ENCODE measurements at places on chromosomes 16 and 17. TPM values are rescaled to one million over a fixed set of nuclear protein-coding genes. Genes with fewer than 3 reads are reported as not detected.
A peak's percentile ranks its signal among the peaks of the same experiment; 100 is the strongest.

- H3K27me3 ChIP-seq = peaks cover 50% of the 10 kb centered on the region
- no peak overlapping the region for H3K27ac ChIP-seq
- H3K4me3 ChIP-seq = no peak overlapping the region
- no peak for DNase-seq
- no peaks in the 10 kb centered on the region for H3K4me1 ChIP-seq
Measured at GRCh38 chr16:88789594-88789993, 4.6 kb upstream of the PIEZO1 start.

DNA sequence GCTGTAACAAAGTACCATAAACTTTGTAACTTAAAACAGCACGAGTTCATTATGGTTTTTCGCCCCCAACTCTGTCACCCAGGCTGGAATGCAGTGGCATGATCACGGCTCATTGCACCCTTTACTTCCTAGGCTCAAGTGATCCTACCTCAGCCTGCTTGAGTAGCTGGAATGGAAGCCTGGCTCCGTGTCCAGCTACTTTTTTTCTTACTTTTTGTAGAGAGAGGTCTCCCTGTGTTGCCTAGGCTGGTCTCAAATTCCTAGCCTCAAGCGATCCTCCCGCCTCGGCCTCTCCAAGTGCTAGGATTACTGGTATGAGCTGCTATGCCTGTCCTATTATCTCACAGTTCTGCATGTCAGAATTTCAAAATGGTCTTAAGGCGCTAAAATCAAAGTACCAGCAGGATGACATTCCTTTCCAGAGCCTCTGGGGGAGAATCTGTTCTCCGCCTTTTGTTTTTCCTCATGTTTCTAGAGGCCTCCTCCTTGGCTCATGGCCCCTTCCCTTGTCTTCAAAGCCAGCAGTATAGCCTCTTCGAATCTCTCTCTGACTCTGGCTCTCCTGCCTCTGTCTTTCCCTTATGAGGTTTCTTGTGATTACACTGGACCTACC, 10.1 kb upstream of the PRM1 start:
- H3K36me3 ChIP-seq = no peaks in the 10 kb centered on the region
- H3K4me1 ChIP-seq = no peaks in the 10 kb centered on the region
- H3K4me3 ChIP-seq = no peak overlapping the region
- DNase-seq = no peak
- H3K27me3 ChIP-seq = no peaks in the 10 kb centered on the region

DNA sequence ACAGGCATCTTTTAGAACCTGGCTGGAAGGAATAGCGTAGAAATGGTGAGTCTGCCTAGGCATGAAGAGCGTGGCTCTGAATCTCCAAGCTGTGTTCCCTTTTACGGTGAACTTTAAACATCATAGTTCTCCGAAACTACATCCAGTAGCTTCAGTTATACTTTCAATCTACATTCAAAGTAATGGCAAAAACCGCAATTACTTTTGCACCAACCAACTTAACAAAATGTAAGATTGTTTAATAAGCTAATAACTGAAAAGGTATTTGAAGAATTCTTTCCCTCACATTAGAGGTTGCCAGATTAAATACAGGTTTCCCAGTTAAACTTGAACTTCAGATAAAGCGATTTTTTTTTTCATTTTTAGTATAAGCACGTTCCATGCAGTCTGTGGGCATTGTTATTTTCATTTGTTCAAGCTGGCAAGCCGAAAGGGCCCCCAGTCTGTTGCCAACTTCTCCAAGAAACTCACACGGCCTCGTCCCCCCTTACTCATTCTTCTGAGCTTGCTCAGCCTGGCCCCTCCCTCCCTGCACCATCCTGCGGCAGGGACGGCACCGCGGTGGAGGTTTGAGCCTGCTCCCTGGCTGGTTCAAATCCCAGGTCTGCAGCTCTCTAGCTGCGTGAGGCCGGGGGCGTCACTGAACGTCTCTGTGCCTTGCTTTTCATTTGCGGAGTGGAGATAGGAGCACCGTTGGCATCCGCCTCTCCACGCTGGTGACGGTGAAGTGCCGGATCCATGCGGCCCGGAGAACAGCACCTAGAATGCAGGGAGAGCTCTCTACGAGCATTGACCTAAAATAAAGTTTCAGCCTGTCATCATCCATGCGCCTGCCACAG, 3.5 kb upstream of the MTHFSD start:
- H3K36me3 ChIP-seq = no peaks in the 10 kb centered on the region
- peaks cover 10% of the 10 kb centered on the region for H3K4me1 ChIP-seq
- no peak overlapping the region for H3K4me3 ChIP-seq
- no peak for DNase-seq
- H3K27me3 ChIP-seq = no peaks in the 10 kb centered on the region

GRCh38 chr16:76583466-76583865, 306.3 kb downstream of the CNTNAP4 start:
- H3K4me1 ChIP-seq = no peaks in the 10 kb centered on the region
- no peak overlapping the region for H3K27ac ChIP-seq
- no peak for DNase-seq
- H3K27me3 ChIP-seq = no peaks in the 10 kb centered on the region
- no peak overlapping the region for H3K4me3 ChIP-seq

DNA sequence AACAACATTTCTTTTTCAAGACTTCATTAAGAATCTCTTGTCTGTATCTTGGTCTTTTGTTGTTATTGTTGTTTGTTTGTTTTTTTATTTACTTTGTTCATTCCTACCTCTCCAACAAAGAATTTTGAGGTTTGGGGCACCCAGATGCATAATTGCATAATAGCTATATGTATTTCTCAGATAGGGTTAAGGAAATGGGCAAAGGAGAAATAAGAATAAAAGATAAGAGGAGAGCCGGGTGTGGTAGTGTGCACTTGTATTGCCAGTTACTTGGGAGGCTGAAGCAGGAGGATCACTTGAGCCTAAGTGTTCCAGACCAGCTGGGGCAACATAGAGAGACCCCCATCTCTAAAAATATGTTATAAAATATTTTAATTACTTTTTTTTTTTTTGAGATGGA, 30.5 kb downstream of the CDH1 start:
- no peaks in the 10 kb centered on the region for H3K27me3 ChIP-seq
- H3K36me3 ChIP-seq = no peaks in the 10 kb centered on the region
- no peak for DNase-seq
- H3K4me1 ChIP-seq = no peaks in the 10 kb centered on the region

DNA sequence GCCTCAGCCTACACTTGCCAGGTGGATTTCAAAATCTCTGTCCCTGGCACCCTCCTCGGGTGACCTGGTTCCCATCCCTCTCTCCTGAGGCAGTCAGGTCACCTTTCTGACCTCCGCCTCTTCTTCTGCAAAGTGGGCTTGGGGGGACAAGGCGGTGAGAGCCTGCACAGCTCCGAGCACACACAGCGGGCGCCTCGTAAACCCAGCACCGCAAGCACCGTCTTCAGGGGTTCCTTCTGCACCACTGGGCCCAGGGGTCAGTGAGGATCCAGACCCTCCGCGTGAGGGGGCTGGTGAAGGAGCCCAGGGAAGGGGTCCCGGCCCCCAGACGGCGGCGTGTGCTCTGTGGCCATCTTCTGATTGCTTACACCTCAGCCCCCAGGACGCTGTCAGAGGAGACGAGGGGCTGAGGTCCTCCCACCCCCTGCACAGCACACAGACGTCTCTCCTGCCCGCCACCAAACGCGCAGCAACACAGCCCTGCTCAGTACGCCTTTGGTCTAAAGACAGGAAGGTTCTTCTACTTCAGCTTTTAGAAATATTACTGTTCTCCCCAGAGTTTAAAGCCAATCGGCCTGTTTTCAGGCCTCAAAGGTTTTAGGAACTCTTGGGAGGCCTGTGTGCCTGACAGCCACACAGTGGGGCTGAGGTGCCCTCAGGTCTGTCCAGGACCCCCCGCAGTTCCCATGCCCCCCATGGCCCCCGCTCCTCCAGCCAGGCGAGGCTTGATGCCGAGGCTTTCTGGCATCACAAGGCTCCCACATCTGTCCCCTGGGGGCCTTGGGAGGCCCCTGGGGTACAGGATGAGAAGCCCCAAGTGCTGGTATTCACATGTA, 2.7 kb downstream of the CBFA2T3 start:
- no peak overlapping the region for H3K27ac ChIP-seq
- H3K36me3 ChIP-seq = no peaks in the 10 kb centered on the region
- H3K4me1 ChIP-seq = no peaks in the 10 kb centered on the region

DNA sequence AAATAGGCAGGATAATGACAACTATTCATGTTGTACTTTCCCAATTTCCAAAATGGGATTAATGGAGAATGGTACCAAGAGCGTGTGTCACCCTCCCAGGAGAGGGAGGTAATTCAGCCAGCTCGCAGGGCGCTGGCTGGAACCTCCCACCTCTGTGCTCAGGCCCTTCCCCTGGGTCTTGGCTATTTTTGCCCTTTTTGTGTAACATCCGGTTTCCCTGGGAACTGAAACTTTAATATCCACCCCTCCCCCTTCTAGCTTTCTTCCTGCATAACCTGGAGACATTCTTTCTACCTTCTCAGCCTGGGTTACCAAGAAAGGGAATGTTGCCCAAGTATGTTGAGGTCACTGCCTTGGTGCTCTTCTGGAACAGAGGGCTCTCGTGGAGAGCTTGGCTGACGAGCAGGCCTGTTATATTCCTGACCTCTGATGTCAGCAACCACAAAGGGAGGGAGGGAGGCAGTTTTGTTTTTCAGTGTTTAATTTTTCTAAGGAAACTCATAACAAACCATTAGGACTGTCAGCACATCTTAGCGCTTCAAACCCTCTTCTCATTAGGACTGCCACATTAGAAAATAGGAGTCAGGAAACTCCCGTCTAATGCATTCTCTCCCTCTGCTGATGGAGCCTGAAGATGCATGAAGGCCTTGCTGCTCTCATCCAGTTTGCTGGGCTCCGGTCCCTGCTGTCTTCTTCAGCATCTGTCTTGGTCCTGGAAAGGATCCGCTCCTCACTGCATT, 25.6 kb downstream of the ITGB3 start:
- H3K36me3 ChIP-seq = no peaks in the 10 kb centered on the region
- no peak for DNase-seq
- H3K4me3 ChIP-seq = peak overlapping the region; percentile 5
- peak overlapping the region; percentile 83 for H3K27ac ChIP-seq
- no peaks in the 10 kb centered on the region for H3K27me3 ChIP-seq

- no peaks in the 10 kb centered on the region for H3K27me3 ChIP-seq
- peaks cover 81% of the 10 kb centered on the region for H3K36me3 ChIP-seq
- no peak overlapping the region for H3K27ac ChIP-seq
Measured at GRCh38 chr17:80374039-80374731, 40.8 kb upstream of the ENDOV start.

- no peak overlapping the region for H3K4me3 ChIP-seq
- H3K4me1 ChIP-seq = peaks cover 9% of the 10 kb centered on the region
- DNase-seq = no peak
- H3K36me3 ChIP-seq = no peaks in the 10 kb centered on the region
- no peaks in the 10 kb centered on the region for H3K27me3 ChIP-seq
Measured at GRCh38 chr16:50400312-50400966, 31.7 kb upstream of the BRD7 start.

GRCh38 chr17:21194226-21194625, 19.7 kb downstream of the TMEM11 start:
- peak overlapping the region; percentile 11 for H3K27ac ChIP-seq
- H3K27me3 ChIP-seq = no peaks in the 10 kb centered on the region
- DNase-seq = no peak
- no peak overlapping the region for H3K4me3 ChIP-seq
- peaks cover 32% of the 10 kb centered on the region for H3K4me1 ChIP-seq
- H3K36me3 ChIP-seq = peaks cover 7% of the 10 kb centered on the region

- no peak overlapping the region for H3K27ac ChIP-seq
- H3K4me1 ChIP-seq = no peaks in the 10 kb centered on the region
- no peaks in the 10 kb centered on the region for H3K27me3 ChIP-seq
- no peak for DNase-seq
Measured at GRCh38 chr16:25563700-25564099, 128.1 kb upstream of the HS3ST4 start.

GRCh38 chr17:82309656-82310570, 7.5 kb downstream of the CD7 start:
- H3K27me3 ChIP-seq = peaks cover 10% of the 10 kb centered on the region
- no peaks in the 10 kb centered on the region for H3K36me3 ChIP-seq
- DNase-seq = no peak
- no peak overlapping the region for H3K27ac ChIP-seq
- H3K4me1 ChIP-seq = peaks cover 2% of the 10 kb centered on the region
- H3K4me3 ChIP-seq = no peak overlapping the region

DNA sequence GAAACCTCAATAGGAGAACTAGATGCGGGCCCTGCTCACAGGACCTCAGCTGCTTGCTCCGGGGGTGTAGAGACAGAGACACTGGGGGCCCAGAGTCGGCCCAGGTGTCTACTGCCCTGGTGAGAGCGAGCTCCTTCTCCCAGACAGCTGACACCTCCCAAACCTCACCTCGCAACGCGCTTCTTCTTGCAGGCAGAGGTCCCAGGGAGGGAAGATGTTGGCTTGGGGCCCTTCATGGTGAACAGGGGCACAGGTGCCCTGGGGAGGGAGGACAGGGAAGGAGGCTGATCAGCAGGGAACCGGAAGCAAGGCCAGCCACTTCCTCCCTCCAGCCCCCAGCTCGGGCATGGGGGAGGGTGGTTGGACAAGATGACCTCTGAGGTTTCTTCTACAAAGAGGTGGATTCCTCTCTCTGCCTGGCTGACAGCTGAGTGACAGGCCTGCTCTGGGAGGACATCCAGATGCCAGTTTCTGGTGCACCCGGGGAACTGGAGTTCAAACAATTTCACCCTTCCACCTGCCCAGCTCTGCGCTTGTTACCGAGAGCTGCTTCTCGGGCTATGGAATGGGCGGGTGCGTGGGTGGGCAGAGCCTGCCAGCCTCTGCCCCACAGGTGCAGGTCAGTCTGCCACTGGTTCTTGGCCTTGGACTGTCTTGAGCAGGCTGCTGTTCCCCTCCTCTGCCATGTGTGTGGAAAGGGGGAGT, 11.7 kb upstream of the GFAP start:
- no peak overlapping the region for H3K4me3 ChIP-seq
- no peaks in the 10 kb centered on the region for H3K4me1 ChIP-seq
- no peak overlapping the region for H3K27ac ChIP-seq
- no peaks in the 10 kb centered on the region for H3K27me3 ChIP-seq

DNA sequence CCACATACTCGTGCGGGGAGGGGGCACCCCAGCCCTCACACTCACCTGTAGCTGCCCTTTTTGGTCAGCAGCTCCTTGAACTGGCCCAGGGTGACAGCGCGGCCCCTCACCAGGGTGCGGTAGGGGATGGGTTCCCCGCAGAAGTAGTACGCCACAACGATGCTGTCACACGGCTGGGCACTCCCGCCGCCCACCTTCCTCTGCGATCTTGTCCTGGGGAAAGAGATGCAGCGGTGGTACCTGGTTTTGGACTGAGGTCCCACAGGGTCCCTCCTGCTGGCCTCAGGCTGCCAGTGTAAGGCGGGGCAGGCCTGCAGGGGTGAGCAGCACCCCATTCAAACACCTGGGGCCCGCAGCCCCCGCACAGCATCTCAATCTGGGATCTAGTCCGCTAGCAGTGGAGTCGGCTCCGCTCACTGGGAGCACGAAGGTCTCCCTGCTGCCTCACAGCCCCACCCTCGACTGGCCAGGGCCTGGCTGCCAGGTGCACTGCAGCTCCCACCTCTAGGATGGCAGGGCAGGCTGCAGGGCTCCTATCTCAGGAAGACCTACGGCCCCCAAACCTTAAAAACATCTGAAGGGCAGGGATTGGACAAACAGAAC, 6.5 kb downstream of the PDIA2 start:
- H3K4me1 ChIP-seq = no peaks in the 10 kb centered on the region
- H3K27ac ChIP-seq = no peak overlapping the region
- H3K36me3 ChIP-seq = peaks cover 14% of the 10 kb centered on the region
- no peaks in the 10 kb centered on the region for H3K27me3 ChIP-seq
- no peak for DNase-seq

GRCh38 chr16:80958284-80958683, 48.4 kb downstream of the CMC2 start:
- no peak overlapping the region for H3K4me3 ChIP-seq
- H3K4me1 ChIP-seq = no peaks in the 10 kb centered on the region
- no peak for DNase-seq

GRCh38 chr17:51087072-51087757, 33.5 kb downstream of the SPAG9 start:
- H3K27ac ChIP-seq = no peak overlapping the region
- H3K36me3 ChIP-seq = no peaks in the 10 kb centered on the region
- H3K27me3 ChIP-seq = no peaks in the 10 kb centered on the region
- no peaks in the 10 kb centered on the region for H3K4me1 ChIP-seq
- no peak overlapping the region for H3K4me3 ChIP-seq

SGF29 gene
- total RNA-seq = 14.7 TPM

RCVRN gene
- total RNA-seq = not detected

Data from esophagus squamous epithelium (tissue), 5 donors.